Naive thymus-derived CD4-positive, alpha-beta T cell (primary cell): ENCODE measurements at places on chromosomes 6 and 20. TPM values are rescaled to one million over a fixed set of nuclear protein-coding genes. Genes with fewer than 3 reads are reported as not detected.

LY6G6C gene
- not detected for total RNA-seq

SLC25A27 gene
- total RNA-seq = 0.50 TPM

RAET1G gene
- total RNA-seq = not detected

SHLD1 gene
- 14.2 TPM for total RNA-seq

SRMS gene
- total RNA-seq = not detected

APCDD1L gene
- not detected for total RNA-seq

KCNK15 gene
- total RNA-seq = not detected

- no peak for DNase-seq
Observed at GRCh38 chr6:38695227-38695900, 7.6 kb downstream of the GLO1 start.

GRCh38 chr6:16388488-16388887, 150.1 kb downstream of the GMPR start:
- no peak for DNase-seq

DNA sequence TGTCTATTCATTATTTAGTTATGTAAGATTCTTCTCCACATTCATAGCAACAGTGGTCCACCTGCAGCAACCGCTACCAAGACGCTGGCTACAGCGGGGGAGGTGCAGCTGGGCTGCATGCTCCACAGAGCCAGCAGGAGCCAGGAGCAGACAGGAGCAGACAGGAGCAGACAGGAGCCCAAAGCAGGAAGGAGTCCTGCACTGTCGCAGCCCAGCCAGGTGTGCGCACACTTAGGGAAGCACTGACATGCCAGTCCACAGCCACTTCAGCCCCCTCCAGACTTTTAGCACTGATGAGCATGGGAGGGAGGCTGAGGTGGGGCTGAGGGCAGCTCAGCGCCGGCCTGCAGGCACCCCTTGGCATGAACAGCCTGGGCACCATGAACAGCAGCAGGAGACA, 19.6 kb downstream of the KIF16B start:
- no peak for DNase-seq

DNA sequence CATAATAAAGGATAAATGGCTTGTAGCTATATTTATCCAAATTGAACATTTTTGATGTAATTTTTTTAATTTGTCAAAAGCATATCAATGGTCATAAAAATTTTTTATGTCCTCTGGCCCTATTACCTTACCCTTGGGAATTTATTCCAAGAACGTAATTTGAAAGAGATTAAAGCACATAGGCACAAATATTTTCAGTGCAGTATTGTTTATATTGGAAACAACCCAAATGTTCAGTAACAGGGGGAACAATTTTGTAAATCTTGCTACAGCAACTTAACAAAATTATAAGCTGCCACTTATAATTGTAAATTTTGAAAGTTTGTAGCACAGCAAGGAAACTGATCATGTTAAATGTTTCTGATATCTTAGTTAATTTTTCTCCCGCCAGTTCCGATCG, 142.4 kb downstream of the MTHFD1L start:
- DNase-seq = no peak

GRCh38 chr6:21523652-21524051, 69.9 kb upstream of the SOX4 start:
- DNase-seq = no peak

- no peak for DNase-seq
Observed at GRCh38 chr6:105200133-105200730, 20.4 kb upstream of the POPDC3 start.

DNA sequence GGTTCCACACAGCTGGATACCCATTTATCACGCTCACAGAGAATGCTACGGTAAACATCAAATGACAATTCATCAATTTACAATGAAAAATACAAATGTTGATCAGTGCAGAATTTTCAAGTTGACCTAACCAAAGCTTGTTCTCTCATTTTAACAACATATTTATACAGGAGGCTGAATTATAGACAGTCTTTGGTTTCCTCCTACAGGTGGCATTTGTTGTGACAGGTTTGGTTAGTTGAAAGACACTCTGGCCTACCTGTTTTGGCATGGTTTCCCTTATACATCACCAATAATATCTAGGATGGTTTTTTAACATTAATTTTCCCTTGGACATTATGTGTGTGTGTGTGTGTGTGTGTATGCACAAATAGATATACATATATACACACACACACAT, 642.5 kb upstream of the MMS22L start:
- DNase-seq = no peak

- no peak for DNase-seq
Observed at GRCh38 chr6:68427630-68428029, 207.5 kb upstream of the ADGRB3 start.

DNA sequence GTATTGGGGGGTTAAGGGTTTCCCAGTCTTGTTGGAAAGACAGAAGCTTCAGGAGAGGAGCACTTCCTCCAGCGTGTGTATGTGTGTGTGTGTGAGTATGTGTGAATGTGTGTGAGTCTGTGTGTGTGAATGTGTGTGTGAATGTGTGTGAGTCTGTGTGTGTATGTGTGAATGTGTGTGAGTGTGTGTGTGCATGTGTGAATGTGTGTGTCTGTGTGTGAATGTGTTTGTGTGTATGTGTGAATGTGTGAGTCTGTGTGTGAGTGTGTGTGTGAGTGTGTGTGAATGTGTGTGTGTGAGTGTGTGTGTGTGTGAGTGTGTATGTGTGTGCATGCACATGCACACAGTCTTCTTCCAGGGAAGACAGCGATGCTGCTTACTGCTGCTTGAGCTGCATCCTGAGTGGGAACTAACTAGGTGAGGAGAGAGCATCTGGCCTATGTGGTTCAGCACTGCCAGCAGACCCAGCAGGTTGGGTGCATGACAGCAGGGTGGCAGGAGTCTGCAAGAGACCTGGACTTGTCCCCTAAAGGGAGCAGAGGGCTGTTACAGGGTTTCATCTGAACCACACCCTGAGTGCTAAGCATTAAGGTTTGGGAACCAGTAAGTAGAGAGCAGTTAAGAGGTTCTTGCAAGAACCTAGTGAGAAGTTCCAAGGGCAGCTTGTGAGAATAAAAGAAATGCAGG, 22.7 kb upstream of the CCND3 start:
- DNase-seq = no peak

- DNase-seq = no peak
Observed at GRCh38 chr6:157385482-157385881, 4.5 kb downstream of the ZDHHC14 start.

GRCh38 chr6:94894300-94894699, 683.0 kb upstream of the MANEA start:
- no peak for DNase-seq

- DNase-seq = no peak
Observed at GRCh38 chr6:149055195-149055899, 262.2 kb upstream of the TAB2 start.

DNA sequence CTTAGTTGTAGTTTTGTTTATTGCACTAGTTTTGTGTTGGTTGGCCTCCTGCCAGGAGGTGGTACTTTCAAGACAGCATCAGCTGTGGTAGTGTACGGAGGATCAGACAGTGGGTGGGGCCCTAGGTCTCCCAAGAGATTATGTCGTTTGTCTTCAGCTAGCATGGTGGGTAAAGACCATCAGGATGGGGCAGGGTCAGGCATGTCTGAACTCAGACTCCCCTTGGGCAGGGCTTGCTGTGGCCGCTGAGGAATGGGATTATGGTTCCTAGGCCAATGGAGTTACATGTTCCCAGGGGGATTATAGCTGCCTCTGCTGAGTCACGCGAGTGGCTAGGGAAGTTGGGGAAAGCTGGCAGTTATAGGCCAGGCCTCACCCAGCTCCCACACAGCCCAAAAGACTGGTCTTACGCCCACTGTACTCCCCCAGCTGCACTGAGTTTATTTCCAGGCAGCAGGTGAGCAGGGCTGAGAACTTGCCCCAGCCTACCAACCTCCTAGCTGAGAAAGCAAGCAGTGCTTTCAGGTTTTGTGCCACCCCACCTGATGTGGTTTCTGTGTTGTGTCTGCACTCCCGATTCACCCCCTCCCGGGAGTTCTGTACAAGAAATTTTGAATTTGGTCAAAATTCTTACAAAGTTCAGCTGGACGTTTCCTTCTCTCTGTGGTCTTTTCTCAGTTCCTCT, 24.7 kb downstream of the ZSCAN31 start:
- DNase-seq = no peak

DNA sequence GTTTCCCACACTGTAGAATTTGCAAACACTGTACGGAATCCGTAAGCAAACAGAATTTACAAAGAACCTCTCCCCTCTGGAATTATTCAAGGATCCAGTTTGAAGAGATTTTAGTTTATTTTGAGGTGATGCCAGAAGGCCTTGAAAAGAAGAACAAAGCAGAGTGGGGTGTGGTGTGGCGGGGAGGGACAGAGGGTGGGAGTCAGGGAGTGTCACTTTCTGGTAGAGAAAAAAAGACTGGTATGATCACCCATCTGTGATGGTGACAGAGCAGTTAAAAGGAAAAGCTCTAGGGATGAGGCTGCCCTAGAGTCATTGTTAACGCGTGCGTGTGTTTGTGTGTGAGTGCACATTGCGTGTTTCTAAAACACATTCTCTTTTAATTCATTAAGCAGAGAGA, 97.0 kb upstream of the F13A1 start:
- DNase-seq = no peak

DNA sequence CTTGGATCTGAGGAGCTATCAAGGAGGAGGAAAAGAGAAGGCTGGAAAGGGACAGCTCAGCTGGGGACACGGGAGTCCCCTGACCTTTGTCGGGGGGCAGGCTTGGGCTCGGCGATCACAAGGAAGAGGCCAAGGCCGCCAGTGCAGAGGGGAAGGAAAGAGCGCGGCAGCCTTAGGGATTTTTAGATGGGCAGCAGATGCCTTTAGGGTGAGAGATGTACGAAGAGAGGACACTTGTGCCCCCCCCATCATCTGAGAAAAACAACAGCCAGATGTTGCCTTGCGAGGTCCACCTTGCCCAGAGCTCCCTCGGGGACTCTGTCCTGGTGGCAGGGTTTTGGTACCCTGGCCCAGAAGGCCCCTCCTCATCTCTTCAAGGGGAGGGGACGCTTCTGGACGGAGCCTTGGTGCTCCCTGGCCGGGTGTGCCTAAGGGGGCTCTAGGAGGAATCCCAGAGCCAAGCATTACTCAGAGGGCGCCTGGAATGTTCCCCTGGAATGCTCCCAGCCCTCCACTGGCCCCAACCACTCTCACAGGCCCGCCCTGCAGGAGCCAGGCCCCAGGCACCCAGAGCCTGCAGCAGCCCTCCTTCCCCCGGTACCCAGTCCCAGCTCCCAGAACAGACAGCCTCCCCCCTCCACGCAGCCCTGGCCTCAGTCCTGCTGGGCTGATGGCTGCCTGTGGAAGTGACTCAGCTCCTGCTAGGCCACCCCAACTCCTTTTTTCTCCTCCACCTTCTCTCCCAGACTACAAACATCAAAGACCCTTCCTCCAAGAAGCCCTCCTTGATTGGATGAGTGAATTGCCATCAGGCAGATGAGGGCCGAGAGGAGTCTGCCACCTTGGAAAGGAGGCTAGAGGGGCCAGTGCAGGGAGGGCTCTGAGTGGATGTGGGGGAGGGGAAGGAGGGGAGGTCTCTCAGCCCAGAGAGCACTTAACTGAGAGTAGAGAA, 1.8 kb downstream of the ADAM33 start:
- DNase-seq = no peak

GRCh38 chr6:11381801-11382513, 149.5 kb upstream of the NEDD9 start:
- peak; percentile 80 for DNase-seq

- no peak for DNase-seq
Observed at GRCh38 chr6:4914420-4915159, 89.2 kb downstream of the RPP40 start.

DNA sequence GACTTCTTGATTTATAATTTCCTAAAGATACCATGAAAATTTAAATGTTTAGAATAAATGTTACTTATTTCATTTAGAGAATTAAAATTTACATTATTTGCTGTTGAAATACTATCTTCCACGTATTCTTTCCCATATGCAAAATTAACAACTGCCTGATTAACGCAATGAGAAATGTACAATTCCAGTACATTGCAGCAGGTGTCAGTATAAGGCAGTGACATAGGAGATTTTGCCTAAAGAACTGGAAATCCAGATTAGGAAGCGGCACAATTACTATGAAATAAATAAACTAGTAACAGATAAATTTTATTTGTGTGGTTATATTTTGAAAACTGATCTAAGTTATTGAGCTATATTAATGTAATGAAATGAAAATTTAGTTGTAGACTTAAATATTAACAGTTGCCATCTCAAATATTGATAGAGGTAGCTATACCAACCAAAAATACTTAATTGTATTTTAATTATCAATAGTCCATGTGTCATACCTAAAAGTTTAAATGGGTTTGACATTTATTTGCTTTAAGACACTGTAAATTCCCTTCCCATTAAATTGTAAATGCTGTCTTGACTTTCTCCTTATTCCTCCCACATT, 300.2 kb downstream of the UTRN start:
- DNase-seq = peak; percentile 19

GRCh38 chr20:62795023-62795761, 1.1 kb upstream of the MRGBP start:
- peak; percentile 69 for DNase-seq

DNA sequence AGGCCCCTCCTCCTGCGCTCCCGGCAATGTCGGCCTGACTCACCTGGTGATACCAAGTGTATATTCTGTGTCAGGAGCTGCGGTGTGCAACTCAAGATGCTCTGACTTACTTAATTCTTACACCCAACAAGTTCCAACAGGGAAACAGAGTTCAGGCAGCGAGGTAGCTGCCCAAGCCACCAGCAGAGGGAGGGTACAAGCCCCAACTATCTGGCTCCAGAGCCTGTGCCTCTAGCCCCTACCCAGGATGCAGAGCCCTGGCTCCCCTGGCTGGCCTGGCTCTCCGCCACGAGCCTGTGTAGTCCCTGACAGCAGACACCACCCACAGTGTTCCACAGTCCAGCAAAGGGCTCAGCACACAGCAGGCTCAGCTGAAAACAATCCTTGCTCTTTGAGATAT, 34.9 kb downstream of the C20orf203 start:
- DNase-seq = no peak

GRCh38 chr6:11196511-11197174, 35.8 kb downstream of the NEDD9 start:
- DNase-seq = no peak
